Uterus (tissue), 4 donors: ENCODE measurements at places on chromosomes 7 and 10. TPM values are rescaled to one million over a fixed set of nuclear protein-coding genes. Genes with fewer than 3 reads are reported as not detected.

DNA sequence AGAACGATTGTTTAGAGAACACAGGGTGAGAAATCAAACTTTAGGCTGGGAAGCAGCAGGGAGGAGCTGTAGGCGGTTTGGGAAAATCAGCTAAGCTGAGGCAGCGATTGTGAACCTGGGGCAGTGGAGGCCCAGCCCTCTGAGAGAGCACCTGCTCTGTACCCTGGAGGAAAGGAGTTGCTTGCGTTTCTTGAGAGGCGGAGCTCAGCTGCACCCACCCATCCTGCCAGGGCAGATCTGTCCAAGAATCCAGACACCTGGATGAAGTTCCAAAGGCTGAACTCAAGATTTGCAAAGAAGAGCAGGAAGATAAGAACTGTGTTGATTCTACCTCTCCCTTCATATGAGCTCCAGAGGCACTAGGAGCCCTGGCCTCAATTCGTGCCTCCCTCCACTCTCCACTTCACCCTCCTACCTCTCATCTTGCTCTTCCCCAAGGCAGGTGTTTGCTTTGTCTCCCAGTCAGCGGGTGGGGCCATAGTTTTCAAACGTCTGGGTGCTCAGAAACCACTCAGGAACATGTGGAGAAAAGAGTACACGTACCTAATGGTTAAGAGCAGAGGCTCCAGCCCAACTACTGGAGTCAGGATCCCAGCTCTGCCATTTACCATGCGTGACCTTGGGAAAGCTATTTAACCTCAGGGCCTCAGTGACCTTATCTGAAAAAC is 21.5 kb upstream of the TMEM213 start:
- DNase-seq, result no peak

GRCh38 chr10:22712956-22713852 is 1.2 kb downstream of the PIP4K2A start:
- DNase-seq, result peak; percentile 21

DNA sequence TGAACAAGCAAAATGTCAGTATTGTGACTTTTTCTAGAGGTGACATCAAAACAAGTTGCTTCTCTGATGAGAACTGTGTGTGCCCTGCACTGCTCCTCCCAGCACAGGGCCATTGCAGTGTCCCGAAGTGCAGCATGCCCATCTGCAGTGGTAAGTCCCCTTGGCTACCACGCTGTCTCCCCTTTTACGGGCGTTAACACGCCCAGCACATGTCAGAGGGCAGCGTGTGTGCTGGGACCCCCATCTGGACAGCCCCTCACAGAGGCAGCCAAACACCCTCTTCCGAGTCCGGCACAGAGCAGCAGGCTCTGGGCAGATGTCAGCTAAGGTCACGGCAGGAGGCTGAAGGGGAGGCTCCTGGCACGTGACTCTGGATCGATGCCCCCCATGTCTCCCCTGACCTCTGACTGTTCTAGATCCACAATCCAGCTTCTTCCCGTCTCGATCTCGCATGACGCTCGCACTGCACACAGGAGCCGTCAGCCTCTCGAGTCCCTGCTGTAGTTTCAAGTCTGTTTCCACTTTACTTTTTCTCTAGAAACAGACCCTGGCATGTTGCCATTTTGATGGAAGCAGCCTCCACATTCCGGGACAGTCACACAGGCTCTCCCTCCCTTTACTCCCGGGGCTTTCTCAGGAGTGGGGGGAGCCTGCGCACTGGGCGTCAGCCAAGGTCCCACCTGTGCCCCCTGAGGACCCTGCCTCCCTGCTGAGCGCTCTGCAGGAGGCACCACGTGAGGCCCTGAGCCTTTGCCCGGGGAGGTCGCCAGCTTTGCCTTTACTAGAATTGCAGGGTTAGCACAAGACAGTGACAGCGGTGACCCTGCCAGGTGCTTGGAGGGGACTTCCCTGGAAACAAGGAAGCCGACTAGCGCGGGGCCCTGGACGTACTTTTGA is 133.8 kb downstream of the TCERG1L start:
- DNase-seq, result no peak

DNA sequence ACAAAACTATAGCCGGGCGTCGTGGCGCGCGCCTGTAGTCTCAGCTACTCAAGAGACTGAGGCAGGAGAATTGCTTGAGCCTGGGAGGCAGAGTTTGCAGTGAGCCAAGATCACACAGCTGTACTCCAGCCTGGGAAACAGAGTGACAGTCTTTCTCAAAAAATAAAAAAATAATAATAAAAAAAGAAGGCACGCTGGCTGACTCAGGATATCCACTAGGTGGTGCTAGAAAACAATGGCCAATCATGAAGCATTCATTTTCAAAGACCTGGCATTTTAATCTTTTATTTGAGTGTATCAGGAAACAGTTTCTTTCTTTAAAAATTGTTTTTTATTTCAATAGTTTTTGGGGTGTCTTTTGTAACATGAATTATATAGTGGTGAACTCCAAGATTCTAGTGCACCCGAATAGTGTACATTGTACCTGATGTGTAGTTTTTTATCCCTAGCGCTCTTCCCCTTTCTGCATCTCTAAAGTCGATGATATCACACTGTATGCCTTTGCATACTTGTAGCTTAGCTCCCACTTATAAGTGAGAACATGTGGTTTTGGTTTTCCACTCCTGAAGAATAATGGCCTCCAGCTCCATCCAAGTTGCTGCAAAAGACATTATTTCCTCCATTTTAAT is 88.6 kb downstream of the LYZL1 start:
- DNase-seq, result no peak

The FAM25C gene
- total RNA-seq, result not detected

The NPM3 gene
- total RNA-seq, result 18.3 TPM
